ENCODE measurements at places on chromosomes 6 and 20.

- DNase-seq = no peak
Measured at GRCh38 chr6:13339863-13340630, 11.7 kb upstream of the TBC1D7 start.

GRCh38 chr6:132931936-132932514 is 117.7 kb downstream of the RPS12 start:
- no peak for DNase-seq

DNA sequence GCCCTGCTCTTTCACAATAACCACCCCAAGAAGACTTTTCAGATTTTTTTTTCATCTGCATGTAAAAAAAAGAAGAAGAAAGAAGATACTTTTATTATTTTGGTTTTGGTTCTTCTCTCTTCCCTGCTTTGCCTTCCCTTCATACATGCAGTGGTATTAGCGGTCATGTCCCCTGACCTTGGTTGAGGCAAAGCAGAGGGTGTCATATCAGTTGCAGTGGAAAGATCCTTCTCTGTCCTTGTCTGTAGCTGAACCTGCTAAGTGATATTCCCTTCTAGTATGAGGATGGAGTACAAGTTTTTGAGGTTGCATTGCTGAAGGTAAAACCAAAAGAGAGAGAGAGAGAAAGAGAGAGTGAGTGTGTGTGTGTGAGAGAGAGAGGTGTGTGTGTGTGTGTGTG is 345.7 kb downstream of the UTRN start:
- DNase-seq = no peak

- DNase-seq = no peak
Measured at GRCh38 chr20:56758706-56759105, 129.6 kb downstream of the TFAP2C start.

GRCh38 chr6:40999569-40999968 is 39.5 kb downstream of the UNC5CL start:
- no peak for DNase-seq
